ENCODE measurements at places on chromosomes 12 and 14.
A peak's percentile ranks its signal among the peaks of the same experiment; 100 is the strongest.

GRCh38 chr14:50410921-50411320 lies 14.2 kb upstream of the CDKL1 start:
- no peak for DNase-seq

DNA sequence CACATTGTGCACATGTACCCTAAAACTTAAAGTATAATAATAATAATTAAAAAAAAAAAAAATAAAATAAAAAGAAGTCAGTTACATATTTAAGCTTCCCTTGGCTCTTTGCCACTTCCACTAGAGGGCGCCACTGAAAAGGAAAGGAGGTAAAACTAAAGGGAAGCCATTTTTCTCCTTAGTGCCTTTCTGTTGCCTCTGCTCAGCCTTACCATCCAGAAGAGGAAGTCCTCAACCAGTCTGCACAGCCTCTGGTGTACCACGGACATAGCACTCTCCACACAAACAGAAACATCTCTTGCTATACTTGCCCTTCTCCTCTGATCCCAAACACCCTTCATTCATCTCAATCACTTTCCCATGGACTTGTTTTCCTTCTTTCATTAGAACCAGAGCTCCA lies 169.0 kb upstream of the EEA1 start:
- DNase-seq, result no peak

DNA sequence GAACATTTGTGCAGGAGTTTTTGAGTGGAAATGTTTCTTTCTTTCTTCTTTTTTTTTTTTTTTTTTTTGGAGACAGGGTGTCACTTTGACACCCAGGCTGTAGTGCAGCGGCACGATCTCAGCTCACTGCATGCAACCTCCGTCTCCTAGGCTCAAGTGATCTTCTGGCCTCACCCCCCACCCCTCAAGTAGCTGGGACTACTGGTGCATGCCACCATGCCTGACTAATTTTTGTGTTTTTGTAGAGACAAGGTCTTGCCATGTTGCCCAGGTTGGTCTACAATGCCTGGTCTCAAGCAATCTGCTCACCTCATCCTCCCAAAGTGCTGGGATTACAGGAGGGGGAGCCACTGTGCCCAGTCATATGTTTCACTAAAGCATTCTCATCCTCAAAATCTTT lies 69.2 kb upstream of the BCAT1 start:
- DNase-seq, result no peak

DNA sequence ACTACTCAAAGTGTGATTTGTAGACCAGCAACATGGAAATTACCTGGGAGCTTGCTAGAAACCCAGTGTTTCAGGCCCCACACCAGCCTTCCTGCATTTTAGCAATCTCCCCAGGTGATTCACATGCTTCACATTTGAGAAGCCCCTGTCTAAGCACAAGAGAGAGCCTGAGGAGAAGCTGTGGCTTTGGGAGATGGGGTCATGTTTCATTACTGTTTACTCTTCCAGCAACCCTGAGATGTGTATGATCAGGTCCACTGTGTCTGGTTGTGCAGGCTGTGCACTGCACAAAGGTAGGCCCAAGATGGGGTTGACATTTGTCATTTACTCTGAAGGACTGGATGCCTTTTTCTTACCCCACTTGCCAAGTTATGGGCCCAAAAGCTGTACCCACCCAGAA lies 190.1 kb downstream of the SLC41A2 start:
- DNase-seq, result no peak

- DNase-seq, result no peak
Measured at GRCh38 chr12:113135178-113136127, at the start of gene RASAL1. Gene RASAL1 (minus strand): TSS chr12:113135761. CDS start chr12:113135462, 299 bp downstream.

DNA sequence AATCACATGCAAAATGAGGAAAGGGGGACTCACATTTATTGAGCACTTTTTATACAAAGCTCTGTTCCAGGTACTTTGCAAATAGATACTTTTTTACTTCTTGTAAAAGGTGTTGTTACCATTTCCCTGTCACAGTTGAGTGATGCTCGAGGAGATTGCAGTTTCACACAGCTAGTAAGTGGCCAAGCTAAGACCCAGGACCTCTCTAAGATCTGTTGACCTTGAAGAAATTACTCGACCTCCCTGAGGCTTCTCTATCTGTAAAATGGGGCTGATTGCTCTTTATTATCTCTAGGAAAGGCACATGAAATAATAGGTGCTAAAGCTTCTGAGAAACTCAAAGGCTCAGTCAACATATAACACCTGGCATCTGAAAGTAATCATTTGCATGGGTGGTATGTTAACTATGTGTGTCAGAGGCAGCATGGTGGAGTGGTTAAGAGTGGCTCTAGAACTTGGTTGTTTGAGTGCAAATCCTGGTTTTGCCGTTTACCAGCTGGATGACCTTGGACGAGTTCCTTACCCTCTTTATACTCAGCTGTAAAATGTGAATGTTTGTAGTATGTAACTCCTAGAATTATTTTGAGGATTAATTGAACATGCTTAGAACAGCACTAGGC lies 41.5 kb downstream of the IFT81 start:
- no peak for DNase-seq

GRCh38 chr14:79076428-79076827 lies 906.3 kb downstream of the NRXN3 start:
- no peak for DNase-seq

DNA sequence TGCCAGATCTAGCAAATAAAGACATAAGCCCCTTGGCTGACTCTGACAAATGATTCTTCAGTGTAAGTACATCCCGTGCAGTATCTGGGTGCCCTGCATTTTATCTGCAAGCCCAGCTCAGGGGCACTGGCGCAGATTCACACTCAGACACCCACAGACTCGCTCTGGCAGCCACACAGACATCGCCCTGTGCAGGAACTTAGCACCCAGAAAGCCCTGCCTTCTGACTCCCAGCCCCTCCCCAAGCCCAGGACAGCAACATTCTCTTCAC lies 44.9 kb upstream of the NCOR2 start:
- DNase-seq, result no peak

- no peak for DNase-seq
Measured at GRCh38 chr12:104520242-104520900, 63.6 kb downstream of the CHST11 start.

- DNase-seq, result no peak
Measured at GRCh38 chr14:94066089-94066676, 14.8 kb downstream of the DDX24 start.

DNA sequence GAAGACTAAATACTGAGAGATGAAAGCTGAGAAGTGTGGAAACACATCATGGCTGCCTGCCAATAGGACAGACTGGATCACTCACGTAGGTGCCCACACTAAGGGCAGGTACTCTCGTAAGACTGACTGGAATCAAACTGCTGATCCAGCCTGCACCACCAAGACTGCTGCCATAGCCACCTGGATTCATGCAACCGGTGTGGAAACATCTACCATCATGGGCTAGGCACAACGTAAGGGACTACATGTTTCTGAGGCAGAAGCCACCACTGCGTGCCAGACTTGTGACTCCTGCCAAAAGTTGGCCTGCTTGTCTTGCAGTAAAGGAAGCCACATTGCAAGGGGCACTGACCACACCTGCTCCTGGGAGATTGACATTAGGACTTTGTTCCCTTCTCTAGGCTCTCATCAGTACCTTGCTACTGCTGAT lies 3.8 kb downstream of the POMT2 start:
- no peak for DNase-seq

DNA sequence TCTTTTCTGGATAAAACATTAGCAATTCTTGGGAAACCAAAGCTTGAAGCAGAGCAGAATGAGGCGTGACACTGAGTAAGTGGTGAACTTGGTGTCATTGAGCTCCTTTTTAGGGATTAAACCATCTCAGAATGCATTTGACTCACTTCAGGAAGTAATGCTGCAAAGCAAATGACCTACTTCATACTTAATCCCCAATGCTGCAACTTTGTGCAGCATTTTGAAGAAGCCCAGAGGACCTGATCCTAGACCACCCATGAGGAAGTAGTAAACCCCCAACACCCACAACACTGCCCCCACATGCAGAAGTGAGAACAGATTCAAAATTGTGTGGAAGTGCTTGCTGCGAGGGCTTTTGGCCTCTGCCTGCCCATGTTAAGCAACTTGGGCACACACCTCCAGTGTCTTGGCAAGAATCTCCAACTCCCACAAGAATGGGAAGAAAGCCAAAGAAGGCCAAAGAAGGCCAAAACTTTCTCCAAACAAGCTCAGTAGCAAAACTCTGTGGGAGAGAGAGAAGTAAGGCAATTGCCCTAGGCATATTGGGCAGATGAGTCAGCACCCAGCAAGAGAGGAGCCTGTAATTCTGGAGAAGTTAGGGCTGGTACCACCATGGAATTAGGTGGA lies 69.2 kb upstream of the ETV6 start:
- DNase-seq, result peak; percentile 40

DNA sequence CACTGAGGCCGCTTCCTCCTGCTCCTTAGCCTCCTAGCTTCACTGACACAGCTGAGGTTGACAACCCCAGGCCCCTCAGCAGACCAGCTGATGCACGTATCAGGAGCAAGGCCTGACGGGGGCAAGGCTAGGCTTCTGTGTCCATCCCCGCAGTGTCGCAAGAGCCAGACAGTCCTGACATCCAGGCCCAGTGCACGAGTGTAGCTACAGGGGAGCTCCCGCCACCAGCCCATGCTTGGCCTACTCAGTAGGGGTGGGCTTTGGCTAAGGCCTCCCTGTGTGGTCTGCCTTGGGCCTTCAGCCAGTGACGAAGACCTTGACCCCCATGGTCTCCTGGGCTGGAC lies 179.1 kb downstream of the DPF3 start:
- DNase-seq, result no peak

- no peak for DNase-seq
Measured at GRCh38 chr14:96730386-96730785, 66.8 kb upstream of the VRK1 start.

DNA sequence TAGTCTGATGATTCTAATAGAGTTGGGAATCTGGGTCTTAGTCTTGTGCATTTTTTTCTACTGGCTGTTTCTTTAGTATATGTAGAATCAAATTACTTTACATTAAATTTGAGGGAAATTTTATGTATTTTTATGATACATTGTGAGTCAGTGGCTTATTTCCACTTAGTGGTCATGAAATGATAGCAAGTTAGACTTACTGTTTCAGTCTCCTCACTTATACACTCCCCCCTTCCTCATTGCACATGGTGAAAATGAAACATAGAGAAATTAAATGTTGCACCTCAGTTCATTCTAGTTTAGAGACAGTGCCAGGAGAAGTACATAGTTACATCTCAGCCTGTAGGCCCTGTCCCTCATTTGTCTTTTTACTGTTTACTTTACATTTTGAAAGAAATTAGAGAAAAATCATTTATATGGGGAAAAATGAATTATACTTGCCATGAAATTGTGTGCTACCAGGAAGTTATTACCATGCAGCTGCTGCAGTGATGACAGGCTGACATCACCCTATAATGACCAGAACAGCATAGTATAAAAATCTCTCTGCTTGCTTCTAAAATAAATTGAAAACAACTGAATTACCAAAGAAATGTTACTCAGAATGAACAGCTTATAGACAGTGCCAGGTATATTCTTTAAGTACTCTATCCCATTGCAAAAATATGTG lies 113.2 kb downstream of the TRMT5 start:
- no peak for DNase-seq

DNA sequence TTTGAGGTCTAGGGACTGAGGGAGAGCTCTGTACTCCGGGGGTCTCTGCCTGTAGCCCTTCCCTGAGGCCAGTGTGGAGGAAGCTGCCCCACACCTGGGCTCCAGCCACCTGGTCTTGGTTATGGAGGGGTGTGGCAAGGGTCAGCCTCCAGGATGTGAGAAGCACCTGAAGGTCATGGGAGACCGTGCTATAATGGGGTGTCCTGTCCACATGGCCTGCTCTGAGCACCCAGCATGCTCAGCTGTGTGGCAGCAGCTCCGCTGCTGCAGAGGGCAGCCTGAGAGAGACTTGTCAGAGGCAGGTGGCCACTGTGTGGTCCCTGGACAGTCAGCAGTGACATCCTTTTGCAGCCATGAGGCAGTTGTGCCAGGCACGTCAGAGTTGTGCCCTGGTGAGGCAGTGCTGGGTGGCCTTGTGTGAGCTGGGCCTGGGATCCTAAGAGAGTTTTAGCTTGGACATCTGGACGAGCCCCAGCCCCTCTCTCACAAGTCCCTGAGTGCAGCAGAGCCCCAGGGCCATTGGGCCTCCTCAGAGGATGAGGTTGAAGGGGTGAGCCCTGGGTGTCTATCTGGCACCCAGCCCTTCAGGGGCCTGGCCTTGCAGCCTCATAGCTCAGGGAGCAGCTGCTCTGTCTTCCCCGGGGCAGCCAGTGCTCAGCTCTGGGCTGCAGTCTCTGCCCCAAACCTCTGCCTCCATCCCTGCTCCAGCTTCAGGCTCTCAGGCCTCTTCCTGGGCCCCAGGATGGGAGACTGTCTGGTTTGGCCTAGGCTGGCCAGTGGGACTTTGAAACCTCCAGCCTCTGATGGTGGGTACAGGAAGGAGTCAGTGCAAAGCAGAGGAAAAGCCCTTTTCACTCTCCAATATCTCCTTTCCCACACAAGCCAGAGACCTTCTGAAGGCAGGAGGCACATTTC lies 7.4 kb upstream of the ATG101 start:
- DNase-seq, result no peak

- no peak for DNase-seq
Measured at GRCh38 chr14:104400355-104400754, 179.2 kb upstream of the C14orf180 start.

- DNase-seq, result no peak
Measured at GRCh38 chr14:68359837-68360552, 432.9 kb downstream of the ZFP36L1 start.

DNA sequence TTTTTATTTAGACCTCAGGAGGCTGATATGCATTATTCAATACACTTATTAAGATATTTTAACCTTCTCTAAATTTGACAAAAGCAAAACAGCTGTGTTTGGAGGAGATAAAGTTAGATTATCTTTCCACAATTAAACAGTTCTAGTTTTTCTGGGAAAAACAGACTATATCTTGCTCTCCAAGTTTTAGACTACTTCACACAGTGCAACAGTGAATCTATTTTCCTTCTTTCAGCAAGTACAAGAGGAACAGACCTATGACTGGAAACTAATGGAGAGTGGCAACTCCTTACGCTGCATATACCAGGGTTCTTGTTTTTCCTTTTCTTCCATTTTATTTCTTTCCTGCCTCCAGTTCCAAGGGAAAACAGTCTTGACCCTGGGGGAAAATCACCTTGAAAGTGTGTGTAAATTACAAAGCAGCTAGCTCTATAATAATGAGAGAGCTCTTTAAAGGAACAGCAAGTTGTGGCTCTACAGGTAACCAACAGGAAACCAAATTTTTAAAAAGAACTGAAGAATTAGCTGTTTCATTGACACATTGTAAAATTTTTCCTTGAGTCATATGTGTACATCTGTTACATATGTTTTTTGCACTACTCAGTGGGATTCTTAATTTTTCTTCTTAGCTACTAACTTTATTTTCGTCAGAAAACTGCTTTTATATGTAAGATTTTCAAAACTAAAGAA lies 27.4 kb downstream of the DNM1L start:
- no peak for DNase-seq

DNA sequence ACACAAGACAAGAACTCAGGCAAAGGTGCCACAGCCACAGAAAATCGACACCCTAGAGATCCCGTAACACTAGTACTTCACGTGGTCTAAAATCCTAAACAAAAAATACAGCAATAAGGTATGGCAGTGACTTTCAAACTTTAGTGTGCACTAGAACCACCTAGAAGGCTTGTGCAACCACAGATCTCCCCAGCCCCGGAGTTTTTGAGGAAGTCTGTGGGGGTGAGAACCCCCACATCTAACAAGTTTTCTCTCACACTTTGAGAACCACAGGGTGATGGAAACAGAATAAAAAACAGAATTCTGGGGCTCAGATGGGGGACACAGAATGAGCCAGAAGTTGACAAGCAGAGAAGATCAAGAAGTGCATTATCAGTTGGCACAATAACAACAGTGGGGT lies 254.0 kb downstream of the ANO6 start:
- DNase-seq, result no peak
